GM04504 (cell line): ENCODE measurements at places on chromosomes 1 and 21.
A peak's percentile ranks its signal among the peaks of the same experiment; 100 is the strongest.

DNA sequence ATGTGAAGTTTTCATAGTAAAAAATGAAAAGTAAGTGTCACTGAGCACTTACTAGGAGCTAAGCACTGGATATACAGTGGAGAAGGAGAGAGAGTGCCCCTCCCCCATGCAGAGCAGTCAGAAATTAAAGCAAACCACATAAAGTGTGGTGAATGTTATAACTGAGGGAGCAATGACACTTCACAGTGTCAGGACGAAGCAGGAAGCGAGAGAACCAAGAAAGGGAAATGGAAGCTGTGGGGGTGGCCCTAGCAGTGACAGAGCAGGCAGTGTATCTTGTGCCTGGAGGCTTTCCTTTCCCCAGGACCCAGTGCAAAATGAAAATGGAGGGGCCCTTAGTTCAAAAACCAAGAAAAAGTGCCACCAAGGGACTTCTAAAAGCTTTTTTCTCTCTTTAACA lies 21.5 kb upstream of the RCAN3 start:
- no peak for DNase-seq

DNA sequence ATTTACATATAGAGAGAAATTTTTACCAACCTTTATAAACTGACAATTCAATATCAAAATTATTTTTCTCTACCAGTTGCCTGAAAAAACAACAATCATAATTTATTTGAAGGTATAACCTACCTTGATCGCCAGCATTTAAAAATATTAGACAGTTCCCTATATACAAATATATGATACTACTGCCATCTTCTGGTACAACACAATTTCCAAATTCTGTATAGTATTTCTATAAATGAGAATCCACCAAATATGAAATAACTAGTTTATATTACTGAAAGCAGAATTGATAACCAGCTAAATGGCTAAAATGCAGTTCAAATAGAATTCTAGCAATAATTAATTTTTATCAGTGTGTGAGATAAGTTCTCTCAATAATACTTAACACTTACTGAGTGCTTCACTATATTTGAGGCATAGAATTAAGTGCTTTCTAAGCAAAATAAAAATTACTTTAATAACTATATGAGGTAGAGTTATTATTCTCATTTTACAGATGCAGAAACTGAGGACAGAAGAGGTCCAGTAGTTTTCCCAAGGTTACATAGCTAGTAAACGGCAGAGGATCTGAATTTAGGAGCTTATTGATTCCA lies 75.6 kb downstream of the PIGK start:
- no peak for DNase-seq

- DNase-seq: peak; percentile 63
Observed at GRCh38 chr1:39409055-39409816, 82.2 kb upstream of the BMP8A start.

DNA sequence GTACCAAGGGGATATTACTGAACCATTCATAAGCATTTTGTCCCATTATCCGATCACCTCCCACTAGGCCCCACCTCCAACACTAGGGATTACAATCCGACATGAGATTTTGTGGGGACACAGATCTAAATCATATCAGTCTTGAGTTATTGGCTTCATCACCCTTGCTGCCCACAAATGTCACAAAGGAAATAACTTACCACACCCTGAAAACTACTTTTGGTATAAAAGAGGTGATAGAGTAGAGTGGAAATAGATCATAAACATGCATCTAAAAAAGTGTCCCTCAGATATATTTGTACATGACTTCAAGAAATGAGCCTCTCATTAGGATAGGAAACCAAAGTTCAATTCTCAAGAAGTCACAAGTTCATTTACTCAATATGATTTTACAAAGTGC lies 22.6 kb upstream of the FCRL3 start:
- no peak for DNase-seq
